Placental epithelial cell (primary cell): ENCODE measurements at places on chromosomes 4 and X. TPM values are rescaled to one million over a fixed set of nuclear protein-coding genes. Genes with fewer than 3 reads are reported as not detected.

FGA gene
- total RNA-seq = not detected in 2 replicates

CSAG2 gene
- not detected in 2 replicates for total RNA-seq

PRR32 gene
- total RNA-seq = not detected in 2 replicates

XAGE2 gene
- total RNA-seq = 23.6 and 27.9 TPM in 2 replicates

SMR3B gene
- not detected in 2 replicates for total RNA-seq

MGARP gene
- 0.79 and 1.4 TPM in 2 replicates for total RNA-seq

NDP gene
- total RNA-seq = not detected in 2 replicates

YIPF7 gene
- total RNA-seq = not detected in 2 replicates

SLC4A4 gene
- 0.11 and 0.39 TPM in 2 replicates for total RNA-seq

PFKFB1 gene
- 0.22 and 0.39 TPM in 2 replicates for total RNA-seq

ADGRG4 gene
- total RNA-seq = under 0.01 TPM in 1 of 2 replicates, not detected in the other

OTC gene
- total RNA-seq = not detected in 2 replicates

SMIM10 gene
- 0.22 and 1.6 TPM in 2 replicates for total RNA-seq

INPP4B gene
- total RNA-seq = 4.3 and 11.0 TPM in 2 replicates

MED14 gene
- total RNA-seq = 18.2 and 20.8 TPM in 2 replicates

HS6ST2 gene
- not detected in 2 replicates for total RNA-seq

STK32B gene
- 0.39 and 0.98 TPM in 2 replicates for total RNA-seq

TMEM255A gene
- total RNA-seq = under 0.01 and 0.33 TPM in 2 replicates

NLGN3 gene
- 0.33 and 0.79 TPM in 2 replicates for total RNA-seq
